ENCODE measurements at places on chromosomes 5 and 9. TPM values are rescaled to one million over a fixed set of nuclear protein-coding genes. Genes with fewer than 3 reads are reported as not detected.
A peak's percentile ranks its signal among the peaks of the same experiment; 100 is the strongest.

DNA sequence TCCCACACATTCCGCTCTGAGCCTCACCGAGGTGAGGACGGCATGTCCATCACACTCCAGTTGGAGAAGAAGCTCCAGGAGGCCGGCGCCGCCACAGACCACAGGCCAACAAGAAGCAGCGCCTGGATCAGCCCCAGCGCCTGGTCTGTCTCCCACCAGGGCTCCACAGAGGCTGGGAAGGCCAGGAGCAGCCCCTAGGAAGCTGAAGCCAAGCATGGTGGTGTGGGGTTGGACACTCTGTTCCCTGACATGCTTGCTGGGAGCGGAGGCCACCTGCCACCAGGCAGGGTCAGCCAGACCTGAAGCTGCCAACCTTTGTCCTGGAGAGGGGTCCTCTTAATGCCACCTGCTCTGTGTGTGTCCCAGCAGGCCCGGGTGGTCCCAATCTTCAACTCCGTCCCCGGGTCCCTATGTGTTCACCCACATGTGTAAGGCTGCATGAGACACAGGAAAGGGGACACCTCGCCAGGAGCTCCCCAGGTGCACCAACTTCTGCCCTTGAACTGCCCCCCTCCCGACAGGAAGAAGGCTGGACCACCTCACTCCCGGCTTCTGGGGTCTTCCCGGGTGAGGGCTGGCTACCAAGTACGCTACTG lies 140.1 kb upstream of the PPP1R26 start:
- H3K27me3 ChIP-seq: no peaks in the 10 kb centered on the region
- no peaks in the 10 kb centered on the region for H3K36me3 ChIP-seq
- H3K4me1 ChIP-seq: no peaks in the 10 kb centered on the region

- H3K36me3 ChIP-seq: peaks cover 15% of the 10 kb centered on the region
- no peaks in the 10 kb centered on the region for H3K27me3 ChIP-seq
- H3K27ac ChIP-seq: no peak overlapping the region
Measured at GRCh38 chr5:134582941-134583340, 49.7 kb downstream of the SAR1B start.

GRCh38 chr5:33685873-33686755 lies 205.7 kb downstream of the ADAMTS12 start:
- peak; percentile 71 for DNase-seq
- no peak overlapping the region for H3K4me3 ChIP-seq
- H3K27ac ChIP-seq: peak overlapping the region; percentile 9
- H3K27me3 ChIP-seq: no peaks in the 10 kb centered on the region

DNA sequence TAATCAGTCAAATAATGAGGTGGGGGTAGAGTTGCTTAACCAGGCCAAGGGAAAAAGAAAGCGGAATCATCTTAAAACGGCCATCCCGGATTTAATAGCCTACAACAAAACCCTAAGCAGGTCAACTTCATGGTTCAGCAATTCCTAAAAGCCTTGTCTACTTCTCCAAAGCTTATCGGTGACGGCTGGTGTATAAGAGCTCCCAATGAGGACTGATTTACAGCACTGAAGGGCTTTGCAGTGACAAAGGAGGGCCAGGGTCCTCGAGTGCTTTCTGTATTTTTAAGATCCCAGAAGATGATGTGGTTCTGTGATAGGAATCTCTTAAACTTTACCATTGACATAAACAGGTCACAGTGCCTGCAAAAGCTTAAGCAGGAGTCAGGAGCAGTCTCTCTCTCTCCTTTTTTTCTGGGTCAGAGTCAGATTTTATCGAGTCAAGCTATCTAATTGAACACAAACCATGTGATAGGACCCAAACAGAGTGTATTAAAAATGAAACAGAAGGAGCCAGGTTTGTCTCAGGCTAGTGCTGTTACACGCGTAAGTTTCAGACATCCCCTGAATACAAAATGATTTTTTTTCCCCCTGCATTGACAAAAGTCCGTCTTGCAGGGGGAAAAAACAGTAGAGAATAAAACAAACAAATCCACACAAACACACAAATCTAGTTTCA lies 663.6 kb upstream of the ZNF608 start:
- no peak overlapping the region for H3K4me3 ChIP-seq
- peaks cover 28% of the 10 kb centered on the region for H3K27me3 ChIP-seq
- peak overlapping the region; percentile 98 for H3K27ac ChIP-seq
- H3K36me3 ChIP-seq: no peaks in the 10 kb centered on the region
- H3K4me1 ChIP-seq: peaks cover 22% of the 10 kb centered on the region

DNA sequence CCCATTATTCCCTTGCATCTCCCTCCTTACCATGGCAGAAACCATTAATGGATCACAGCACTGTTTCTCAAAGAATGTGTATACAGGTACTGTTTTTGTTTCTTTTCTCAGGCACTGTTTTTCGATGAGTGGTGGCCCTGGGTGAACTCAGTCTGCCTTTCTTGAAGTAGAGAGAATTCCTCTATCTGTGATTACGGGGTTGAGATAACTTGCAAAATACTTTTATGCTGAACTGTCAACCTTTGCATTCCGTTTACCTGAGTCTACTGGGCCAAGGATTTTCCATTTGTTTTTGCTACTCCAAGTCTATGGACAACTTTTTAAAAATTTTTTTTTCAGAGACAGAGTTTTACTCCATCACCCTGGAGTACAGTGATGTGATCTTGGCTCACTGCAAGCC lies 82.7 kb upstream of the CLINT1 start:
- DNase-seq: no peak
- no peak overlapping the region for H3K4me3 ChIP-seq
- no peaks in the 10 kb centered on the region for H3K27me3 ChIP-seq
- H3K36me3 ChIP-seq: no peaks in the 10 kb centered on the region

GRCh38 chr5:119389288-119390030 lies 33.6 kb downstream of the TNFAIP8 start:
- H3K36me3 ChIP-seq: peaks cover 20% of the 10 kb centered on the region
- peaks cover 8% of the 10 kb centered on the region for H3K4me1 ChIP-seq
- no peak overlapping the region for H3K4me3 ChIP-seq

GRCh38 chr5:6557807-6558575 lies 74.9 kb downstream of the NSUN2 start:
- H3K36me3 ChIP-seq: no peaks in the 10 kb centered on the region
- H3K27ac ChIP-seq: no peak overlapping the region
- no peaks in the 10 kb centered on the region for H3K4me1 ChIP-seq
- DNase-seq: no peak

- H3K27me3 ChIP-seq: no peaks in the 10 kb centered on the region
- H3K4me3 ChIP-seq: no peak overlapping the region
- H3K36me3 ChIP-seq: no peaks in the 10 kb centered on the region
- peaks cover 15% of the 10 kb centered on the region for H3K4me1 ChIP-seq
Measured at GRCh38 chr9:115691693-115692092, 461.9 kb upstream of the PAPPA start.

- H3K27ac ChIP-seq: no peak overlapping the region
- no peaks in the 10 kb centered on the region for H3K4me1 ChIP-seq
- no peaks in the 10 kb centered on the region for H3K27me3 ChIP-seq
- no peak overlapping the region for H3K4me3 ChIP-seq
- DNase-seq: peak; percentile 63
Measured at GRCh38 chr9:27303219-27303618, 6.3 kb upstream of the EQTN start.

DNA sequence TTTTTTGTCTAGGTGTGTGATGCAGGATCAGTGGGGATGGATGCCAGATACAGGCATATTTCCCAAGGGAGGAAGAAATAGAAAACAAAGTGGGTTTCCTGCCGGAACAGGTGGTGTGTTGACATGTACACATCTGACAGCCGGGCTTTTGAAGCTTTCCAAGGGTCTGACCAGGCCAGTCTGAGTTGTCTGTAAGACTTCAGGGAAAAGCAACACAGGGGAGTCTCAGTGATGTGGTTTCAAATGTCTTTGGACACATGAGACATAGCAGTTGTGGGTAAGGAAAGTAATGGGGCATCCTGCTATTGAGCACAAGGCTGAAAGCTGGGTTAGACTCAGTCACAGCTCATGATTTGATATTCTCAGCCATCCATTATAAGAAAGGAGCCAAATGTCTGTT lies 274.9 kb downstream of the PIK3R1 start:
- H3K36me3 ChIP-seq: no peaks in the 10 kb centered on the region
- no peak overlapping the region for H3K27ac ChIP-seq
- DNase-seq: no peak
- no peaks in the 10 kb centered on the region for H3K27me3 ChIP-seq
- no peak overlapping the region for H3K4me3 ChIP-seq

DNA sequence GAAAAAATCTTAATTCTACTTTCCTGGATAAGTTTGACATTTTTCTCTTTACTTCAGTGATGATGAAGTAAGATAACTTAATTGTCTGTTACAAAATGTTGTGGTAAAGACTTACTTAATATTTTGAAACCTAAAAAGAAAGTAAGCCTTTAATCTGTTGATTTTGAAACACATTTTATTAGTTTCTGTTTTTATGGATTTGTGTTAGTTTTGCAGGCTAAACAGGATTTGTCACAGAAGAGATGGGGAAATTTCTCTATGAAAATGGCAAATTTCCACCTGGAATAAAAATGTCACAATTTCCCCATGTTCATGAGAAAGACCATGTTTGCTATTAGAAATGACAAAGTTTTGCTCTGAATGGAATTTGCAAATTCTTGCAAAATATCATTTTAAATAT lies 237.1 kb downstream of the RFX3 start:
- no peak overlapping the region for H3K4me3 ChIP-seq
- no peak for DNase-seq
- no peaks in the 10 kb centered on the region for H3K27me3 ChIP-seq
- no peak overlapping the region for H3K27ac ChIP-seq
- H3K36me3 ChIP-seq: no peaks in the 10 kb centered on the region
- H3K4me1 ChIP-seq: no peaks in the 10 kb centered on the region

DNA sequence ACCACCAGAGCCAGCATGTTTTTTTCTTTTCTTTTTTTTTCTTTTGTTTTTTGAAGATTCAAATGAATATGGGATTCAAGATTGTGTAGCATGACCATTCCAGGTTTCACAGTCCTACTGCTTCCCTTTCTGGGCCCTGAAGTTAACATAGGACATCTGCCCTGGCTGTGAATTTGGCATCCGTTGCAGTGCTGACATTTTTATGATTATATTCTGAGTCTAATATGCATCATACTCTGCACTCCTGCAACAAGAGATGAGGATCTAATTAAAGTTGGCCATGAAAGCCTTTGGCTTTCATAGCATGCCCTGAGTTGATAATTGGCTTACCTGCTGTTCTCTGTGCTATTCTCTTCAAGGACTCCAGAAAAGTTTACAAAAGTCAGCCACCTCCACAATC lies 29.8 kb downstream of the C5orf22 start:
- no peak for DNase-seq
- peaks cover under 1% of the 10 kb centered on the region for H3K36me3 ChIP-seq
- H3K27ac ChIP-seq: no peak overlapping the region
- no peaks in the 10 kb centered on the region for H3K27me3 ChIP-seq
- no peak overlapping the region for H3K4me3 ChIP-seq

GRCh38 chr5:169728-170094 lies 21.6 kb upstream of the LRRC14B start:
- no peaks in the 10 kb centered on the region for H3K36me3 ChIP-seq
- DNase-seq: no peak
- H3K4me3 ChIP-seq: no peak overlapping the region
- no peaks in the 10 kb centered on the region for H3K4me1 ChIP-seq
- H3K27ac ChIP-seq: no peak overlapping the region

DNA sequence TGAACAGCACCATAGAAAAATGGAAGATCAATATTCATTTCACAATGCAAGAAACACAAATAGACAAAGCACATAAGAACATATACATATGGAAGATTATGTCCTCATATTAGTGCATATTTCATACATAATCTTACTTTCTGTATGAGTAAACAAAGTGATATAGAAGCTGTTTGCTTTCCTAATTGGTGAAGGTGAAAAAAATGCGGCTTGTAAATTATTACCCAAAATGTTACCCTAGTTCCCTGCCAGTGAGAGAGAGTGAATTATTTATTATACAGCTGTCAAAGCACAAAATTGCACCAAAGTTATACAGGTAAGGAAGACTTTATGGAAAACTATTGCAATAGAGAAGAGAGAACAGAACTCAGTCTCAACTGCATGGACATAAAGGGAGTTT lies 1485.0 kb upstream of the CDH9 start:
- H3K27me3 ChIP-seq: no peaks in the 10 kb centered on the region
- no peak for DNase-seq
- H3K27ac ChIP-seq: no peak overlapping the region

DNA sequence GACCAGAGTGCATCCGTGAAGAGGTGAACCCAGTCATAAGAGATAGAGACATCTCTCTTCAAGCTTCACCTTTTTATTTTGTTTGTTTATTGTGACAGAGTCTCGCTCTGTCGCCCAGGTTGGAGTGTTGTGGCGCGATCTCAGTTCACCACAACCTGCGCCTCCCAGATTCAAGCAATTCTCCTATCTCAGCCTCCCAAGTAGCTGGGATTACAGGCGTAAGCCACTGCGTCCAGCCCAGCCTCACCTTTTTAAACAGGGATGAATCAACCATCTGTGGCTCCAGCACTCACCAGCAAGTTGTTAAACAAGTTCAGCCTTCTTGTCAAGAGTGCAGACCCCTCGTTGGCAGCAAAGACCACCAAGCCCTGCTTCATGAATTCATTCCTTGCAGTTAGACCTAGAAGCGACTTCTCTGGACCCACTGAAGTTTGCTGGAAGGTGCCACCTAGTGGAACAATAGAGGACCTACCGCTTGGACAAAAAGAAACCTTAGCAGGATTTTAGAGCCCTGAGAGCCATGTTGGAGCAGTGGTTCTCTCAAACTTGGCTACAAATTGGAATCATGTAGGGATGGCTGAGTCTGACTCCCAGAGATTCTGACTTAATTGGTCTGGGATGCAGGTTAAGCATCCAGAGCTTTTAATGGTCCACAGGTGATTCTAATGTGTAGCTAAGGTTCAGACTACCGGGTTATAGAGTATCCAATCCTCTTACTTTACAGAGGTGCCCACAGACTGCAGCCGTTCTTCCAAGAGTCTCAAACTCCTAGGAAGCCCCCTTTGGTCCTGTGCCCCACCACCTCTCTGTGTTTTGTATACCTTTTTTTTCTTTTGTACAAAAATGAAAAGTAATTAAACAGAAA lies 10.5 kb upstream of the GALNT10 start:
- H3K36me3 ChIP-seq: no peaks in the 10 kb centered on the region
- peak; percentile 76 for DNase-seq
- no peak overlapping the region for H3K4me3 ChIP-seq
- H3K27me3 ChIP-seq: no peaks in the 10 kb centered on the region
- no peaks in the 10 kb centered on the region for H3K4me1 ChIP-seq

GRCh38 chr5:149671544-149671943 lies 58.6 kb upstream of the PPARGC1B start:
- H3K4me1 ChIP-seq: no peaks in the 10 kb centered on the region
- H3K27ac ChIP-seq: no peak overlapping the region

Gene KIF3A
- 22.5 TPM for total RNA-seq

Gene NR6A1
- total RNA-seq: 206 TPM

Gene GFI1B
- total RNA-seq: 0.29 TPM
